T-helper 17 cell (primary cell): ENCODE measurements at places on chromosomes 5 and 9. TPM values are rescaled to one million over a fixed set of nuclear protein-coding genes. Genes with fewer than 3 reads are reported as not detected.

FCN2 gene
- not detected for total RNA-seq

FSTL4 gene
- total RNA-seq = not detected

DNA sequence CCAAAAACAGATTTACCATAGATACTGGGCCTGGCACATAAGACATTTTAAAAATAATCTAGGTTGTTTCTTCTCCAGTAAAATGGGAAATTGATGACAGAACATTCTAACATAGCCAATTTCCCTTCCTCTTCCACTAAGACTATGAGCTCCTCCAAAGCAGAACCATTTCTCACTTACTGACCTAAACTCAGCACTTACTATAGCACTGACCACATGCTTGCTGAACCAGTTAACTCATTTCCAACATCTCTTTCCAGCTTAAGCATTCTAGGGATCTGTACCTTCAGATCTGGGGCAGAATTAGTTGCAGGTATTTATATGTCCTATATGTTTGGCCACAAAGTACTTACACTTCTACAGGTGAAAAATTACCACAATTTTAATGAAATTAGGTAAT, 58.9 kb downstream of the TTC39B start:
- DNase-seq = no peak

- no peak for DNase-seq
These were observed 84.8 kb downstream of the SEMA5A start for GRCh38 chr5:9460885-9461645.

DNA sequence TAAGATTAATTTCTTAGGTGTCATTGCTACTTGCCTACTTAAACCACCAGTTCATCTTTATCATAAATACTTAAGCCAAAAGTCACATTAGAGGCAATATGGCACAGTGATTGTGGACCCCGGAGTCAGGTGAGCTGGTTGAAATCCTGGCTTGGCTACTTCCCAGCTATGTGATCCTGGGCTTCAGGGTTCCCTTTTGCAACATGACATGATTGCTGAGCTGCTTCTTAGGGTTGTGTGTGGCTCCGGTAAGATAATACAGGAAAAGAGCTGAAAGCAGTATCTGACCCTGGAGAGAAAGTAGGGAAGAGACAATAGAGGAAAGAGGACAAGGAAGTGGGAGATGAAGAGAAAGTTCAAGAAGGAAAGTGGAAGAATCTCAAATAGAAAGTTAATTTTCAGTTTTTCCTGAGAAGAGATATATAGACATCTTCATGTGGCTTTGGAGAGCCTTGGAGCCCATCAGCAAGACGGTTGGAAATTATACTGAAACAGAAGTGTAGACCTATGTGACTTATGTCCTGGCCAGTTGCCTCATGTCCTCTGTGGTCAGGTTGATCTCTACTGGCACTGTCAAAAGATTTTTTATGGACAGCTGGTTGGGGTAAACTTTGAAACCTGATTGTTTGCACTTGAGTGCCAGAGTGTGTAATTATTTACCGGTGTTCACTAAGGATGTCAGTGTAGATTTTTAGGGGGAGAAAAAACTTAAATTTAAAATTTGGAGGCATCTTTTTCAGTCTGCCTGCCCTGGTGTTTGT, 93.2 kb downstream of the GHR start:
- no peak for DNase-seq

DNA sequence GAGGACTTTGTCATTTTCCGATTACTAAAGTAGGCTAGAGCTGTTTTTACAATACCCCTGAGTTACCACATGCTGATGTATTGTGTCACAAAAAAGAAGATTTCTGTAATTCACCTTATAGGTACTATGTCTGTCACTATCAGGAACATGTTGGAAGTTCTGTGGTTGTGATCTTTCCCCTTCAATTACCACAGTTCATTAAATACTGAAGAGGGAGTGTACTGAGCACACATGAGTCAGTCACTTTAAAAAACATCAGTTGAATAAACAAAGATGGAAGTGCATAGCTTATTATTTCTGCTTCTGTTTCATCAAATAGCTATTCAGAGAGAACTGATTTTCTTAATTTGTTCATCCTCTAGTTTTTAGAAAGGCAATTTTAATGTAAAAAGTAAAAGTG, 31.7 kb downstream of the AP3S1 start:
- DNase-seq = no peak
